ENCODE measurements at places on chromosomes 16 and 17.

GRCh38 chr17:34182036-34182803, 72.9 kb upstream of the CCL2 start:
- DNase-seq = no peak

DNA sequence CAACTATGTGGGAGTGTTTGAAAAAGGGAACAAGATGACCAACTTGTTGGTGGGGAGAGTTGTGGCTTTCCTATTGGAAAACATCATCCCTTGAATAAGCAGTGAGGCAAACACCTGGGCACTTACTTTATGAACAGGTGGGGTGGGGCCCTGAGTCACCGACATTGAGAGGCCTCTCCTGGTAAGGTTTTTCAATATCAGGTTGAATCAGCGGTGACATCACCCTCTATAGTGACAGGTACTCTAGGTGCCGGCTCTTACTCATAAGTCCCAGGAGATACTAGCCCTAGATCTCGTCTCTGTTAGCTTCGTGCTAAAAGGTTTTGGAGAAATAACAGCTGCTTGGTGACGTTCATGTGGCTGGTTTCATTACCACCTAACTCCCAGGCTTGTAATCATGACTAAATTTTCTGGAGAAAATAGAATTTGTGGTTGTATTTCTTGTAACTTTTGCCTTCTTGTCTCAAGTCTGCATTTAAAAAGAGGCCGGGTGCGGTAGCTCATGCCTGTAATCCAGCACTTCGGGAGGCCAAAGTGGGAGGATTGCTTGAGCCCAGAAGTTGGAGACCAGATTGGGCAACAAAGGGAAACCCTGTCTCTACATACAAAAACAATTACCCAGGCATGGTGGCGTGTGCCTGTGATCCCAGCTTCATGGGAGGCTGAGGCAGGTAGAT, 19.3 kb downstream of the CDH1 start:
- no peak for DNase-seq

- DNase-seq = peak; percentile 56
These were observed 5.2 kb upstream of the GUCY2D start for GRCh38 chr17:7997186-7997585.

- DNase-seq = no peak
These were observed 37.8 kb downstream of the KLHDC4 start for GRCh38 chr16:87728026-87728425.

DNA sequence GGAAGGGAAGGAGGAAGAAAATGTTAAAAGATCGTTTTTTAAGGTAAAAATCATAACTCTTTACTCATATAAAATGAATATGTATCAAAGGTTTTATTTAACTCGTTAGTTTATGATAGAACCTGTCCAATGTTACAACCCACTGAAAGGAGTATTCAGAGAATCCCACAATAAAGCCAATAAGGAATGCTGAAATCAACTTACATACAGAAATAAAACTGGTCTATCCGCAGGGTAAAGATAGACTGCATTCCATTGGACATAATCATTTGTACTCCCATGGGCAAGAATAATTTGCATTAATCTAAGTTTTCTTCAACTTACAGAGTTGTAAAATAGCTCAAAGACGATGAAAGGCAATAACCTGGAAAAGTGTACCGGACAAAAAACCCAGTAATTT, 17.9 kb upstream of the BEAN1 start:
- no peak for DNase-seq

GRCh38 chr17:57943645-57944044, 11.6 kb downstream of the CUEDC1 start:
- no peak for DNase-seq

GRCh38 chr17:50145532-50146229, 4.8 kb downstream of the PPP1R9B start:
- no peak for DNase-seq

All from A673 (cell line).